ENCODE measurements at places on chromosomes 3 and 15.

- DNase-seq: no peak
These were observed 163.4 kb downstream of the KLF13 start for GRCh38 chr15:31489801-31490646.

DNA sequence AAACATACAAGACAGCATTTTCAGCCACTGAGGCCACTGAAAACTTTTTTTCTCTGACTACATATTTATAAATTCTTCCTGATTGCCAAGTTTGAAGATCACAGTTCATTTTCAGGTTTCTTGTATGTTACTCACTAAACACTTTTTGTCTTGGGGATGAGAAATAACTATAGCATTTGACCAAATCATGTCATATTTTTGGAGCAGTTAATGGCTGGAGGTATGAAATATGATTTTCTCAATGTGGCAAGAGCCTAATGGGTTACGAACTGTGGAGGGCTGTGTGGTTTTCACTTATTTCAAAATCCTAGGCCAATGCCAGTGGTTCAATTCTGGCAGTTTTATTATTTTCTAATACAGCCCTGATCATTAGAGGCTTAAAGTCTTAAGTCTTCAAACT lies 64.4 kb downstream of the USP13 start:
- no peak for DNase-seq

- DNase-seq: no peak
These were observed 335.6 kb downstream of the NLGN1 start for GRCh38 chr3:173733029-173733652.

GRCh38 chr3:13201851-13202250 lies 128.6 kb upstream of the IQSEC1 start:
- no peak for DNase-seq

- no peak for DNase-seq
These were observed 79.9 kb upstream of the PRR23E start for GRCh38 chr3:127112796-127113570.

DNA sequence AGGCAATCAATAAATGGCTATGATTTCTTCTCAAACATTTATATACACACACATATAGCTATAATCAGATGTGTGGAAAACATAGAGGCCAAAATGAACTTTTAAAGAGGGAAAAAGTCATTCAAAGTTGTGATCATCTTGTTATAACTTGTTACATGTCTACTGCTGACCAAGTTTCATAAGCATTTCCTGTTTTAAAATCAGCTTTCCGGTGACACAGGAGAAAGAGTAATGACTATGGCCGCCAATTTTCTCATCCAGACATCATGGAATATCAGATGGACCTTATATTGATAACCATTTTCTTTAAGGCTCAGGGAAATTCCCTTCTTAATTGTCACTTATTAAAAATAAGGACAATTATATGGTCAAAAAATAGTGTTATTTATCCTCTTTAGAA lies 71.7 kb upstream of the AGTR1 start:
- DNase-seq: no peak

DNA sequence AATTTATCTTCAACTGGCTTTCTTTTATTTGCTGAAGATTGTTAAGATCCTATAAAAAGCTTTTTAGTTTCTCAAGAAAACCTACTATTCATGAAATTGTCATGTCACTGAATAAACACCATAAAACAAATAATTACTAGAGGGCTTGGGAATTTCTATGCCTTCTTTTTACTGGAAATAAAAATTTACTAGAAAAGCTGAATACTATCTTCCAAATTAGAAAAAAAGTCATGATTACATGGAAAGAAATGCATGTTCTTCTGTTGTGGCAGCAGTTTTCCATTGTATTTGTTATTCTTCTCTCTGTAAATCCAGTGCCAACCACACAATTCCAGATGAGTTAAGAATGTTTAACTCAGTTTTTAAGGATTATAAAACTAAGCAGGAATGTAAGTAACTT lies 153.8 kb downstream of the RAP2B start:
- DNase-seq: no peak

- no peak for DNase-seq
These were observed 75.6 kb upstream of the CACNA2D3 start for GRCh38 chr3:54046641-54047214.

- no peak for DNase-seq
These were observed 9.7 kb upstream of the EIF1B start for GRCh38 chr3:40299721-40300335.

Data from activated T-helper 1 cell treated with Interleukin-2 at 50 U/mL for 16 hours (primary cell).